ENCODE measurements at places on chromosomes 16 and 17.

- DNase-seq = peak; percentile 32
Measured at GRCh38 chr17:337453-337852, 15.2 kb downstream of the RPH3AL start.

GRCh38 chr17:35731239-35731916, at the start of gene RASL10B:
Gene RASL10B (plus strand): TSS chr17:35731639. CDS start chr17:35735185, 3,546 bp downstream.
- DNase-seq = no peak

GRCh38 chr17:47857551-47858455, 6.8 kb upstream of the SP6 start:
- DNase-seq = no peak

DNA sequence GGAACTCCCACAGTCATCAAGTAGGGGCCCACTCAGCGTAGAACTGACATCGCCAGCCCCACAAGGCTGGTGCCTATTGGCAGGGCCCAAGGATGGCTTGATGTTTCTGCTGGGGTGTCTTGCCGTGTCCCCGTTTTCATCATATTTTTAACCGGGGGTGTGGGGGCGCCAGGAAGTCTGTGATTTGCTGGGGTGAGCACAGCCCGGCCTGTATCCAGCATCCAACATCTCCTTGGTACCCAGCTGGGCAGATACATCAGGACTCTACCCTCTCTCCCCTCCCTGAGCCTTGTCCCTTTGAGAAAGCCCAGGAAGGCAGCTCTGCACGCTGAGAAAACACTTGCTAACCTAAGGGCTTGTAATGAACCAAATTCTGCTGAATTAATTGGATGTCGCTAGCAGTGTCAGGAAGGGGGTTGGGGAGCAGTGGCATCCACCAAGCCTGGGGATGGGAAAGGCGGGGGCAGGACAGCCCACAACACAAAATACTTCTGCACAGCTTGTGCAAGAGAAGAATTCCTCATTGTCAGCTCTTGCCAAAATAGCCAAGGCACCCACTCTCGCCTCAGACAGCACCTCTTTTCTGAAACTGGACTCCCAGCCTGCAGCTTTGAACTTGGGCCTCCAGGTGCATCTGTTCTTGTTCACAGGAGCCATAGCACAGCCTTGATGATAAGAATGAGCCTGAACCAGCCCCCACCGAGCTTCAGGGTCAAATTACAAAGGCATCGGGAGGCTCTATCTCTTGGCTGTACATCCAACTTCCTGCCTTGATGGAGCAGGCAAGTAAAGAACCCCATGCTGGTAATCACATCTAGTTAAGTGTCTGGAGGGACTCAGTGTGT, 63.7 kb upstream of the LYRM9 start:
- DNase-seq = no peak

GRCh38 chr17:79006794-79007503, 2.6 kb downstream of the CANT1 start:
- DNase-seq = no peak

GRCh38 chr16:57282510-57283213, 1.8 kb downstream of the PLLP start:
- no peak for DNase-seq

- no peak for DNase-seq
Measured at GRCh38 chr16:17171250-17172143, 299.3 kb downstream of the XYLT1 start.

GRCh38 chr17:82219083-82219482, 6.4 kb upstream of the CCDC57 start:
- DNase-seq = no peak

DNA sequence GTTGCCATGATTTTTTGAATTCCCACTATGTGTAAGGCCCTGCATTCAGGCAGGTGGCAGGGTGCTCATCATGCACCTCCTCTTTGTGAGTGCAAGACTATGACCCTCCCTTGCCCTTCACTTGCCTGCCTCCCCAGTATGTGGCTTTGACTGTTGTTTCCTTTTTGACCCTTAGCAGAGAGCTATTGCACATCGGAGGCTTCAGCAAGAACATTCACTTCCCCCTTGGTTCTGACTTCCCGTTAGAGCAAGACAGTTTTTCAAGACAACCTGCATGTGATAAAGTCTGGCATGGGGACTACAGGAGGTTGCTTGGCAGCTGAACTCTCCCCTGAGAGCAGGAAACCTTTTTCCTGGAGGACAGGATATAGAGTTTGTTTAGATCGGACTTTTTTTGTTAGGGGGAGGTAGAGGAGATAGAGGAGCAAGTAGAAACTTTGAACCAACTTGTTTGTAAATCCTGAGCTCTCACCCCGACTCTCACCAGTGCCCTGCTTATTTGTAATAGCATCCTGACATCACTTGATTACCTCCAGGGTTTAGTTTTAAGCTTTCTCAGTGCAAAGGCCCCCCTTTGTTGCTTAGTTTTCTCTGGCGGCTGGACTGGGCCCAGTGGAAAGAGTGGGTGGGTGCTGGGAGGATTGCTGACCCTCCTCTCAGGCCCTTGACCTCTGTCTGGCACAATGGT, 34.3 kb downstream of the LIMD2 start:
- peak; percentile 76 for DNase-seq

All from Karpas-422 (cell line).